ENCODE measurements at places on chromosomes 3 and 15.

DNA sequence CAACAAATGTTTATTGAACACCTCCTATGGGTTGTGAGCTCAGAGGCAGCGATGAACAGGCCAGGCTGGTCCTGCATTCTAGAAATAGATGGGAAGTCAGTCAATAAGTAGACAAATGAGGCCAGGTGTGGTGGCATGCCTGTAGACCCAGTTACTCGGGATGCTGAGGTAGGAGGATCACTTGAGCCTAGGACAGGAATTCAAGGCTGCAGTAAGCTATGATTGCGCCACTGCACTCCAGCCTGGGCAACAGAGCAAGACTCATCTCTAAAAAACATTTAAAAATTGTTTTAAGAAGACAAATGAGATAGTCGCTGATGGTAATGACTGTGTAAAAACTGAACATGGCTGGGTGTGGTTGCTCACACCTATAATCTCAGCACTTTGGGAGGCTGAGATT is 4.4 kb upstream of the RHO start:
- no peak for DNase-seq

GRCh38 chr3:128884992-128885391 is 5.6 kb downstream of the ACAD9 start:
- DNase-seq, result no peak

DNA sequence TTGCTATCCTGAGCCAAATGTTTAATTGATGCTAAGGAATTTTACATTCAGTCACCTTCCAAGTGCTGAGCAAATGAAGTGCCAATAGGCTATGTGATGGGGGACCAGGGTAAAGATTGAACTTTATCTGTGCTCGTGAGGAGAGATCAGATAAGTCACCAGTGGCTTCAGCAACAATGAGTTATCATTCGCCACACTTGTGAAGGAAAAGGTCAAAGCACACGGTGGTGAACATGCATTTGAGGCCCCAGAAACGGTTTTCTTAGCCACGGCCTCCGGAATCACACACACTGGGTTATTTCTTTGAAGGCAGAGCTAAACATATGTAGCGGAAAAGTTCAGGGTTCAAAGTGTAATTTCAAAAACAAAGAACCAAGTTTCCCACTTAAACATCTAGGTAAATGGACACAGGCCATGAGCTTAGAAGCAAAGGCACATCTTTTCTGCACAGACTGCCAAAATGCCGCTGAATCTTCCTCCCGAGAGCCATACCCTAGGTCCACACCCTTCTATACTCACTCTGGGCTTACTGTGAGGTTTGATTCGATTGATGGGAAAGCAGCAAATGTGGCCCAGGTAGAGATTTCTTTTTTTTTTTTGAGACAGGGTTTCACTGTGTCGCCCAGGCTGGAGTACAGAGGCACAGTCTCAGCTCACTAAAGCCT is 268.5 kb downstream of the SHQ1 start:
- DNase-seq, result no peak

DNA sequence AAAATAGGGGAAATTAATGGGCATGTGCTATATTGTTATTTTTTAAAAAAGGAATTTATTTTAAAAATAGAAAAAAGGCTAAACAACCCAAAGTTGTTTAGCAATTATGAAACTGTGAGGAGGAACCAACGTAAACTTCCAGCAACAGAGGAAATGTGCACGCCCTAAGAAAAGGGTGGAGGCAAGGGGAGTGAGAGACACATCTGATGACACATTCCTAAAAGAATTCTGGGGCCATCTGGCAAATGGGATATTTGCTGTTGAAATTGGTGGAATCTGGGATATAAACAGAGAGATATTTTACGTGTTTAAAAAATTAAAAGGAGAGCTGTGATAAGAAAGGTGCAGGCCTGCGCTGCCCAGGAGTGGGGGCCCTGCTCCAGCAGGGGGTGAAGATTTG is 50.8 kb upstream of the MUC13 start:
- DNase-seq, result no peak

- no peak for DNase-seq
These were observed 46.5 kb downstream of the RPN1 start for GRCh38 chr3:128603811-128604775.

GRCh38 chr15:34679291-34679690 is 75.5 kb downstream of the GJD2 start:
- DNase-seq, result no peak

Data from NCI-H510A treated with DMSO at 0.1 percent for 48 hours (cell line).